ENCODE measurements at places on chromosomes 7 and 10. TPM values are rescaled to one million over a fixed set of nuclear protein-coding genes. Genes with fewer than 3 reads are reported as not detected.

- no peak for DNase-seq
Measured at GRCh38 chr10:131804551-131805295, 96.1 kb upstream of the PPP2R2D start.

DNA sequence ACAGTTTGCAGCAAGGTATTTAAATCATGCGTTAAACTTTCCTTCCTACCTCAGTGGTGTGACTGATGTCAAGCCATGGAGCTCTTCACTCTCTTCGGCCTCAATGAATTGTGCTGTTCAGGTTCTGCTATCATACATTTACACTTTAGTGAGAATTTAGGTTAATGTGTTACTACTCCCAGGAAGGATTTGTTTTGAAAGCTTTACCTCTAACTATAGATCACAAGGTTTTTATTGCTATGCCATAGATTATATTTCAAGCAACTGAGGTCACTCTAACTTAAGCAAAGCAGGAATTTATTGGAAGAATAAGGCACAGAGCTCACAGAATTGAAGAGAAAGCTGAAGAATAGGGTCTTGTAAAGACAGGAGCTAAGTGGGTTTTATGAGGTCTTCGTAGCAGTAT is 11.0 kb upstream of the ADD3 start:
- no peak for DNase-seq

DNA sequence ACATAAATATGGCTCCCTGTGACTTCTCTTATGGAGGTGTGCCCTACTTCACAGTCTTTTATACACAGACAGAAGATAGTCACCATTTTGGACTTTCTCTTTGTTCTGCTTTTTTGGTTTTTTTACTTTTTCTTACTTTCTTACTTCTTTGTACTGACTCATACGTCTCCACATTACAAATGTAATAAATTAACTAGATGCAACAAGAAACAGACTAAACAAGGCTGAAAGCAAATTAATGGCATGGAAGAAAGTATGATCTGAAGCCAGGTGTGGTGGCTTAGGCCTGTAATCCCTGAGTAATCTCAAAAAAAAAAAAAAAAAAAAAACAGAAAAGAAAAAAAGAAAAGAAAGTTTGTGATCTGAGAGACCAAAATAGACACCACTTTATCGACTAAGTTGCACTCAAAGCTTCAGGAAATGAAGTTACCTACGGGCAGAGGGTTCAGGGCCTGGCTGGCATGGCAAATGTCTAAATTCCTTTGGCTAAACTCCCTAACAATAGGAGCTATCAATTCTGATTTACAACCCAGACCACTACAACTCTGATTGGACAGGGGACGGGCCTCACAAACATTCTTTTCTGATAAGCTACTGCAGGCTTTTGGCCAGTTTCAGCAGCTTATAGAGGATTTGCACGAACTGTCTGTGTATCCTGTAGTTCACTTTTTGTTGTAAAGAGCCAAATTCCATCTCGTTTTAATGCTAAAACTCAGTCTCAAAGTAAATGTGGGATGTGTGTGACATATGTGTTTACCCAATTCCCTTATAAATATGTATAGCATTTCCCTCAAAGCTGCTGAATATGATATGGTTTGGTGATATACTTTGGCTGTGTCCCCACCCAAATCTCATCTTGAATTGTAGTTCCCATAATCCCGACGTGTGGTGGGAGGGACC is 129.1 kb downstream of the SEPTIN14 start:
- DNase-seq, result peak; percentile 47

FOXI2 gene
- polyA plus RNA-seq, result not detected

GJD4 gene
- polyA plus RNA-seq, result not detected

ACBD7 gene
- polyA plus RNA-seq, result 1.2 TPM
